ENCODE measurements at places on chromosomes 6 and 20.

GRCh38 chr6:5109436-5109835, 24.3 kb downstream of the PPP1R3G start:
- DNase-seq, result no peak

- DNase-seq, result peak; percentile 73
These were observed 170.2 kb downstream of the PREX1 start for GRCh38 chr20:48657426-48658197.

DNA sequence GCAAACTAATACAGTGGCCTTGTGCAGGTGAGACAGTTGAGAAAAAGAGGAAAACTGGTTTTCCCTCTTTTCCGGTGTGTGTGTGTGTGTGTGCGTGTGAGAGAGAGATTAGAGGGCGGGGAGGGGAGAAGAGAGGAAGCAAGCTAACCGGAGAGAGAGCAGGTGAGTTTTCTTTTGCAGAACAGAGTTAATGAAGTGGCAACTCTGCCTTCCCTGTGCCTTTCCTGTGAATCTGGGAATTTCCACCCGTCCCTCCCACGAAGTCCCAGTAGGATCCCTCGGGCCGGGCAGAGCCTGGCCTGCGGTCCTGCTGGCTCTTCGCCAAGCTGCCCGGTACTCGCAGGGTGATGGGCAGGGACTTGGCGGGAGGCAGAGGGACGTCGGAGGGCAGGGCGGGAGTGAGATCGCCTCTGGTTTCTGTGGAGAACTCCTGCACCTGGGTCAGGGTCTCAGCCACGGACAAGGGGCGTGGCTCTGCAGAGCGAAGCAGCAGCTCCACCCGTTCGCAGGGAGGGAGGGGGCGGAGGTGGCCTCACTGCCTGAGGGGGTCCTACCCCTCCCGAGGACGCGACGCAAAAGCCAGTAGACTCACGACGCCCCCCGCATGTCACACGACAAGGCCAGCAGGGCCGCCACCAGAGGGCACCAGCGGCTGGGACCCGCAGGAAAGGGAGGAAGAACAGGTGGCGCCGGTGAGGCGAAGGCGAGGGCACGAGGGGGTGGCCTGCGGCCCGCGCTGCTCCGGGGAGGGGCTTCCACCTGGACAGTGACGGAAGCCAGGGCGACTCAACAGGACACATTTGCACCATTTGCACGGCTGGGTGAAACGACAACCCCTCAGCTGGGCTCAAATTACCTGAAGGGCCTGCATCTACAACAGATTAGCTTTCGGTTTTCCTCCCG, 51.2 kb upstream of the RNF182 start:
- peak; percentile 82 for DNase-seq

DNA sequence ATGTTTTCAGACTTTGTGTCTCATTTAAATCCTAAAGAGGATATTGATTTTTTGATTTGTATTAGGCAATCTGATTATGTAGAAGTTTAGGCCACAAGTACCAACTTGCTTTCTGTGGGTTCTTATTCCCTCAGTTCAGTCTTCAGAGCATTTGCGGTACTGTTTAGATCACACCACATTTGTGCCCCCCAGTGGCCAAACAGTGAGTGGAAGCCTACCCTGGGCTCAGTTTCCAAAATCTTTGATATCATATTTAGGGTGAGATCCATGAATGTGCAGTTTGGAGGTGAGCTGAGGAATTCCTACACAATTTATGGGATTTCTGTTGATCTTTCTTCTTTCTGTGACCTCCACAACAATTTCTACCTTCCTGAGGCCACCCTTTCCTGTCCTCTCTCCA, 92.3 kb upstream of the FUT9 start:
- peak; percentile 5 for DNase-seq

DNA sequence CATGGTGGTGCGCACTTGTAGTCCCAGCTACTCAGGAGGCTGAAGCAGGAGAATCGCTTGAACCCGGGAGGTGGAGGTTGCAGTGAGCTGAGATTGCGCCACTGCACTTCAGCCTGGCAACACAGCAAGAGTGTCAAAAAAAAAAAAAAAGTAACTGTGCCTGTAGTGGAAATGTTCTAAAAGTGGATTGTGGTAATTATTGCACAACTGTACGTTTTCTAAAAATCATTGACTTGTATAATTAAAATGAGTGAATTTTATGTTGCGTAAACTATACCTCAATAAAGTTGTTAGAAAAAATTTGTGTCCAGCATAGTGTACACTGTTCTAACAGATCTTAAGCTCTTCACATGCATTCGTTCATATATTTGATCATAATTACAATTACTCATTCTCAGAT, 5.5 kb downstream of the SEC23B start:
- no peak for DNase-seq

DNA sequence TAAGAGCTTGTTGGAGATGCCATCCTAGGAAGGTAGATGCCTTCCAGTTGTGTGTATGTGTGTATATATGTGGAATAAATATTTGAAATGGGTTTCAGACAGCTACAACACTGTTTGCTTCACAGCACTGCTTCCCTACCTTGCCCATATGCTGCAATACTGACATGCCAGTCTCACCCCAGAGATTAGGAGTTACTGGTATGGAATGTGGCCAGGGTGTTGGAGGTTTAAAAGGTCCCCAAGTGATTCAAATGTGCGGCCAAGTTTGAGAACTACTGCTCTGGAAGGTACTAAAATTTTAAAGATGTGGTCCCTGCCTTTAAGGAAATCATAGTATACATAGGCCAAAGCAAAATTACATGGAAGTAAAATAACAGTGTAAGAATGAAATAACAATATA, 39.5 kb downstream of the BCKDHB start:
- DNase-seq, result no peak

GRCh38 chr20:7523288-7523687, 417.0 kb downstream of the HAO1 start:
- no peak for DNase-seq

DNA sequence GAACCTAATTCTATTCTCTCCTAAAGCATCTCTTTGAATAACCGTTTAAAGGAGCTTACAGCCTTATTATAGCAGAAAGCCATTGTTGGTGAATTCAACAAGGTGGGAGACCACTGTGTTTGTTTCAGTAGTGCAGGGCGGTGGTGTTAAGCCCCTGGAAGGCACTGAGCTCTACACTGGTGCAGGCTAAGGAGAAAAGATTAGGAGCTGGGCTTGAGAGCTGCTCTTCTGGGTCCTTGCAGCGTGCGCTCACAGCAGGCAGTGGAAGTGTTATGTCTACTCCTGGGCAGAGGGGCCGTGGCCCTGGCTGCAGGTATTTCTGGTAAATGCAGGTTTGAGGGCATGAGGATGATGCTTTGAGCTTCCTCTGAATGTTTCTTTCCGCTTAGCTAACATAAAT, 361.2 kb downstream of the RNF144B start:
- DNase-seq, result no peak

DNA sequence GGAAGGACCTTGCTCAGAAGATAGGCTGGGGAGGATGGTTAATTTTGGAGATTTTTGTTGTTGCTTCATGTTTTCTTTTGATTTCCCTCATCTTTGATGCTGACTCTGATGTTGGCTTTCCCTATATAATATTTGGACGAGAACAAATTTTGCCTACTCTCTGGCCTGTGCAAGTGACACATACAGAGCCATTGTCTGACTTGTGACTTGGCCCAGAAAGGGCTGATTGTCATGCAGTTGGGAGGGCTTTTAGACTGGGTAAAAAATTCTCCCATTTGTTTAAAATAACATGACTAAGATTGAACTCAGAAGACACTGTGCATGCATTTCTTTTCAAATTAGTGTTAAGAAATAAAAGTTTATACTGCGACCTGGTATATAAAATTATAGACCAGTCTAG, 98.6 kb upstream of the SUPT3H start:
- DNase-seq, result no peak

DNA sequence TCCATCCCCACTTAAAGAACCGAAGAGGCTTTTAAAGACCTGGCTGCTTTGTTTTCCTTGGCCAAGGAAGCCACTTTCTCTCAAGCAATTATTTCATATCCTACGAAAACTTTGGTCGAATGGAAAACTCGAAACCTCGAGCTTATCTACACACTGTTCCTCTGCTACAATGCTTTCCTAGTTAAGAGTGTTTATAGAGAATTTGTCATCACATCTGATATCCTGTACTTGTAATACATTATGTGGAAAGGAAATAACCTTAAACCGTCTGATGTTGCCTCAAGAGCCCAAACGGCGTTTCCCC, 28.1 kb downstream of the TFAP2B start:
- DNase-seq, result no peak

DNA sequence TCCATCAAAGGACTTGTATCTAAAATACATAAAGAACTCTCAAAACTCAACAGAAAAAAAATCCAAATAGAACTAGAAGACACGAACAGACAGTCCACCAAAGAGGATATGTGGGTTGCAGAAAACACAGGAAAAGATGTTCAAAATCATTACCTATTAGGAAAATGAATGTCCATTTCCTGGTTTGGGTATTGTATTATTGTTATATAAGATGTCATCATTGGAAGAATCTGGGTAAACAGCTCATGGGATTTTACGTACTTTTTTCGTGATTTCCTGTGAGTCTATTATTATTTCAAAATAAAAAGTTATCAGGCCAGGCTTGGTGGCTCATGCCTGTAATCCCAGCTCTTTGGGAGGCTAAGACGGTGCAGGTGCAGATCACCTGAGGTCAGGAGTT, 9.2 kb upstream of the PI16 start:
- no peak for DNase-seq

DNA sequence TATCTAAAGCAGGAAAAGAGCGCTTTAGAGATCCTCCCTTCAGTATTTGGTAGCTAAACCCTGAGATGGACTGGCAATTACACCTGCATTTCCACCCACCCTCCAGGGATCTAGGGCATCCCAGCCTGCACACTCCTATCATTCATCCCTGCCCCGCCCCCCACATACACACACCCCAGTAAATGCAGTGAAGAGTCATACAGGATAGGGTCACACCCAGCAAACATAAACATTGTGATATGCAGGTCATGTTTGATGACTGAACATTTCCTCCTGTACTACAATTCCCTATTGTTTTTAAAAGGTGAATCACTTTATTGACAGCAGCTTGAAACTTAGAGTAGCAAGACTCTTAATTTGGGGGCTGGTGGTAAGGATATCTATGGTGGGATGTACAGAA, 112.9 kb downstream of the FOXO3 start:
- DNase-seq, result no peak

- peak; percentile 48 for DNase-seq
These were observed 143.7 kb upstream of the PTPN1 start for GRCh38 chr20:50366270-50367103.

- DNase-seq, result peak; percentile 78
These were observed 302.7 kb upstream of the ZFP64 start for GRCh38 chr20:52494244-52494643.

- DNase-seq, result peak; percentile 6
These were observed 62.0 kb upstream of the EPB41L1 start for GRCh38 chr20:36092398-36093024.

GRCh38 chr6:92767101-92767500, 652.3 kb downstream of the EPHA7 start:
- DNase-seq, result no peak

Measured in activated CD4-positive, alpha-beta T cell treated with anti-CD3 and anti-CD28 coated beads for 48 hours (primary cell).